GM23338 (cell line): ENCODE measurements at places on chromosomes 7 and 10. TPM values are rescaled to one million over a fixed set of nuclear protein-coding genes. Genes with fewer than 3 reads are reported as not detected.

Gene ANKRD61
- total RNA-seq, result 0.42 and 0.70 TPM in 2 replicates

Gene MUC3A
- total RNA-seq, result 16.3 and 19.1 TPM in 2 replicates

Gene WIPF3
- 5.7 and 5.9 TPM in 2 replicates for total RNA-seq

Gene LIPN
- total RNA-seq, result not detected in 2 replicates

Gene FOXI2
- total RNA-seq, result 1.1 and 1.3 TPM in 2 replicates

Gene EBLN1
- total RNA-seq, result not detected in 2 replicates

Gene ADAMTS14
- total RNA-seq, result 2.1 and 2.9 TPM in 2 replicates

- peak; percentile 66 for DNase-seq
These were observed 462 bp downstream of the KIAA1549 start for GRCh38 chr7:138980563-138981291.

DNA sequence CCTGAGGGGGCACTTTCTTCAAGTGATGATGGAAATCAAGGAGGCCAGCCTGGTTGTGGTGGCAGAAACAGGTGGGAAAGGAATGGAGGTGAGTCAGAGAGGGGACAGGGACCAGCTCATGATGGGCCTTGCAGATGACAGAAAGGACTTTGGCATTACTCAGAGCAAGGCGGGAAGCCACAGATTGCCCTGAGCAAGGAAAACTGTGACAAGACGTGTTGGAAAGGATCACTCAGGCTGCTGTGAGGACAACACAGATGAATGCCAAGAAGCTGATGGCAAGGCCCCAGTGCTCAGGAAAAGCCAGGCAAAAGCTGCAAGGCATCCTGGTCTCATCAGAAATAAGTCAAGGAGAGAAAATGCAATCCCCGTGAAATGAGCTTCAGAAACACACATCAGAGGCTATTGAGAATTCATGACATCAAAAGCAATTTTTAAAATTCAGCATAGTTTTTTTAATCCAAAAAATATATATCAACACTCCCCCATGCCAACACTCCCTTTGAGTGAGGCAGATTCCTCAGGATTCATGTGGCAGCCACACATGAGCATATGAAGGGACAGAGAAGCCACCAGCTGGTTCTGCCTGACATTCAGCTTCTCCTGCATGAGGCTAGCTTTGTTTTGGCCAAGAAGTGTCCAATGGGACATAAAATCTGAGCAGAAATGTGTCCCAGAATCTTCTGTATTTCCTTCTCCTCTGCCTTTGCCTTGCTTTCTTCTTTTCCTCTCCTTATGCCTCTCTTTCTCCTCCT is 244.5 kb upstream of the MYO3A start:
- no peak for DNase-seq

DNA sequence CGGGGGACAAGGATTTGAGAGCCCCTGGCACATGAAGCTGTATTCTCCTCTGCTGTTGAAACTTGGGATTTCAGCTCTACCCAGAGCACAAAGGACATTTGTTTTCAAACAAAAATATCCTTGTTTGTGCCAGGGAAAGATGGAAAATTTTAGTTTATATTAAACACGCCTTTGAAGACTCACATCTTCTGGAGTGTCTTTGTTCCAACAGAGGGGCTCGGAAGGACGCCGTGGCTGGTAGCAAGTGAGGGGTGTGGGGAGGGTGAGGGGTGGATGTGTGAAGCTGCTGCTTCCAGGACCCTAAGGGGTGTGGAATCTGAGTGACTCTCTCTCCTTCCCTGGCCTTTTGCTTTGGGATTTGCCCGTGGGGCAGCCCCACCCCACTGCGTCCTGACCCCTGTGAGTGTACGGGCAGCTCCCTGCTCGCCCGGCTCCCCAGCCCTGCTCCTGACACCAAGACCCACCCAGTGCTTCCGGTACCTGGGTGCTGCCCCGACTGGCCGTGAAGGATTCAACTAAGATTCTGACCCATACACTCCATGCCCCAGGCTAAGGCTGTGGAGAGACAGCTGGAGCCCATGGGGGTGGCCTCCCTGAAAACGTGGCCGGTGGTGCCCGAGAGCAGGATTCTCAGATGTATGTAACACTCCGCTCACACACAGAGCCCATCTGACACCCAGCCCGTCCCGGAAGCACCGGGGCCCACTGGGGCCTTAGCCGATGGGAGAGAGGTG is 59.6 kb downstream of the ZRANB1 start:
- DNase-seq, result no peak

GRCh38 chr10:80168679-80169380 is 36.3 kb downstream of the PLAC9 start:
- DNase-seq, result peak; percentile 41

GRCh38 chr10:14775656-14776055 is 959 bp upstream of the FAM107B start:
- DNase-seq, result no peak

DNA sequence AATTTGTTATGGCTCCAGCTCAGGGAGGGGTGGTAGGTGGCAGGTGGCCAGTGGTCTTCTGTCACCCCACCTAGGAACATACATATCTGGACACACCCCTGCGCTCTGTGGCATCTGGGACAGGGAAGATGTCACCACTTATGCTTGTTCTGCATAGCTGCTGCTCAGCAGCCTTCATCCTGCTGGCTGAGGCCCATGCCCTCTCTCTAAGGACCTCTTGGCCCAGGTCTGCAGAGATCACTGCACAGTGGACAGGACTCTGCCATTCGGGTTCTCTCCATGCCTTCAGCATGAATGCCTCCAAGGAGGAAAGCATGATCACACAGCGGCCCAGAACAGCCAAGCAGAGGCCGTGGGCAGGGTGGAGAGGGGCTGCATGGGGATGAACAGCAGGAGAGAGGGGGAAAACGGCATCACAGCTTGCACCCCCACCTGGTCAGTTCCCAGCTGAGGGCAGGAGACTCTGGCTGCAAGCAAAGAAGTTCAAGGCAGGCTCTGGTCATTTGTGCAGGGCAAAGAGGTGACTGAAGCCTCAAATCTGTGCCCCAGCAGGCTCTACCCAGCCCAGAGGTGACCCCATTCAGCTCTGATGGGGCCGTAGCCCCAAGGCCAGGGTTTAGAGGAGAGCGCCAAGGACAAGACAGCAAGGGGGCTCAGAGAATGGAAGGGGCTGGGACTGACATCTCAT is 47.8 kb upstream of the GDF10 start:
- no peak for DNase-seq

DNA sequence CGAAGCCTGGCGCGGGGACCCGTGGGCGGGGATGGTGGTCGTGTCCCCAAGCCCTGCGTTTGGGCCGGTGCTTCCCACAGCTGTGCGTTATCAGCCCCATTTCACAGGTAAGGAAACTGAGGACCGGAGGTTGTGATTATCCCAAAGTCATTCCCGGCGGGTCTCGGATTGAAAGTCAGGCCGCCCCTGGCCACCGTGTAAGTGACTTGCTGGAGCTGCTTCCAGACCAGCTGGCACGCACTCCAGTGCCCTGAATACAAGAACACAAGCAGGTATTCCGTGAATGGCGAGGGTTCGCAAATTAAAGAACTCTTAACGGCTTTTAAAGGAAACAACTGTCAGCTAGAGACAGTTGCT is 675 bp upstream of the ATE1 start:
- no peak for DNase-seq

- DNase-seq, result no peak
These were observed 21.7 kb upstream of the NKX6-2 start for GRCh38 chr10:132807621-132808049.
